GOT3 (cell line): ENCODE measurements at places on chromosomes 16 and 17.

- no peak for DNase-seq
Observed at GRCh38 chr17:65515959-65516948, 45.2 kb downstream of the AXIN2 start.

DNA sequence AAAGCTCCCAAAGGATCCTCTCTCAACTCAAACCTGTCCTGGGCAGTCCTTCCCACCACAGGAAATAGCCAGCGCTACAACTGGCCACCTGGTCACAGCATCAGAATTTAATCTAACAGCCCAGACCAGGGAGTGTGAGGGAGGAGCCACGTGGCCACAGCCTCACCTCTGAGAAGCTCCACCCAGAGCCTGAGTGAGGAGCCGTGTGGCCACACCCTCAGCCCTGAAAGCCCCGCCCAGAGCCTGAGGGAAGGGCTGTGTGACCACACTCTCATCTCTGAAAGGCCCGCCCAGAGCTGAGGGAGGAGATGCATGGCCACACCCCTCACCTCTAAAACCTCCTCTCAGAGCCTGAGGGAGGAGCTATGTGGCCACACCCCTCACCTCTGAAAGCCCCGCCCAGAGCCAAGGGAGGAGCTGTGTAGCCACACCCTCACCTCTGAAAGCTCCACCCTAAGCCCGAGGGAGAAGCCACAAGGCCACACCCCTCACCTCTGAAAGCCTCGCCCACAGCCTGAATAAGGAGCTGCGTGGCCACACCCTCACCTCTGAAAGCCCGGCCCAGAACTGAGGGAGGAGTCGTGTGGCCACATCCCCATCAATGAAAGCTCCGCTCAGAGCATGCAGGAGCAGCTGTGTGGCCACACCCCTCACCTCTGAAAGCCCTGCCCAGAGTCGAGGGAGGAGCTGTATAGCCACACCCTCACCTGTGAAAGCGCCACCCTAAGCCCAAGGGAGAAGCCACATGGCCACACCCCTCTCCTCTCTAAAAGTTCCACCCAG lies 28.6 kb downstream of the SLC38A8 start:
- DNase-seq, result no peak

- DNase-seq, result no peak
Observed at GRCh38 chr17:40058186-40058784, 4.1 kb upstream of the MED24 start.

DNA sequence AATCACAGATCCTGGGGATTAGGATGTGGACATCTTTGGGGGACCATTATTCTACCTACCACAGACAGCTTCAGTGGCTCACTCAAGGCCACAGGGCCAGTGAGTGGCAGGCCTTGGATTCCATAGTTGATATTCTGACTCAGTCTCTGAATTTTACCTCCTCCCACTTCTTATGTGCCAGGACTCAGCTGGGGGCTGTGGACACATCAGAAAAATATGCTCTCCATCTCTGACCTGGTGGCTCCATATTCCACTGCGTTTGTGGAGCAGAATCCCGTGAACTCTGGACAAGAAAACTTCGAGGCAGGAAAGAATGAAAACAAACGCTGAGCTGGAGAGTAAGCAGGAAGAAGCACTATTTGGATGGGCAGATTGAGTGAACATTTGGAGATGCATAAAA lies 301.8 kb upstream of the MAF start:
- no peak for DNase-seq

- DNase-seq, result no peak
Observed at GRCh38 chr16:31215287-31216162, 1.4 kb downstream of the PYDC1 start.
